SW480 (cell line): ENCODE measurements at places on chromosomes 11 and 22.
A peak's percentile ranks its signal among the peaks of the same experiment; 100 is the strongest.

- peak; percentile 81 for DNase-seq
Observed at GRCh38 chr11:93543292-93543977, at the start of gene SMCO4. Gene SMCO4, minus strand, starts transcription at chr11:93543391. Its CDS starts 64,202 bp downstream, at chr11:93479189.

DNA sequence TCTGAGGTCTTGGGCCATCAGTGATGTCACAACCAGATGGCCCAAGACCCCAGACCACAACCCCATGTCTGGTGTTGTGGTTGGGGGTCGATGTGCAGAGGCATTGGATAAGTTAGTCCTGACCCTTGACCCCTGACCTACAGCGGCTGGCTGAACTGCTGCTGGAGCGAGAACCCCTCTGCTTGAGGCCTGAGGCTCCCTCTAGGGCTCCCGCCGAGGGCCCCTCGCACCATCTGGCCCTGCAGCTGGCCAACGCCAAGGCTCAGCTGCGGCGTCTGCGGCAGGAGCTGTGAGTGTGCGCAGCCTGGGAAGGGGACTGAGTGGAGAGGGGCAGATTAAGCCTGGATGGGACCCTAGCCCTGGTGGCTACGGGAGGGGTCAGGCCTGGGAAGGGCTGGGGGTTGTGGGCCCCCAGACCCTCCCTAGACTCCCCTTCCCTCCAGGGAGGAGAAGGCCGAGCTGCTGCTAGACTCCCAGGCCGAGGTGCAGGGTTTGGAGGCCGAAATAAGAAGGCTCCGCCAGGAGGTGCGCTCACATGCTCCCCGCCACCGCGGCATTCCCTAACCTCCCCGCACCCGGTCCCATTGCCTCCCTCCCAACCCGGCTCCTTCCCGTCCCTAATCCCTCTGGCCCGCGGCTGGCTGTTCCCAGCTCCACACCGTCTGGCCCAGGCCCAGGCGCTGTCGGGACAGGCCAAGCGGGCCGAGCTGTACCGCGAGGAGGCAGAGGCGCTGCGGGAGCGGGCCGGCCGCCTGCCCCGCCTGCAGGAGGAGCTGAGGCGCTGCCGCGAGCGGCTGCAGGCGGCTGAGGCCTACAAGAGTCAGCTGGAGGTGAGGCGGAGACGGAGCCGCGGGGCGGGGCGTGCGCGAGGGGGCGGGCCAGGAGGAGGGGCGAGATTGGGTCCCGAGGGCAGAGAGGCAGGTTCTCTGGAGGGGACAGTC is 2.1 kb downstream of the CCDC88B start:
- peak; percentile 84 for DNase-seq

- no peak for DNase-seq
Observed at GRCh38 chr22:50625568-50626313, 2.2 kb downstream of the ARSA start.

- no peak for DNase-seq
Observed at GRCh38 chr11:127902382-127902781, 685.0 kb downstream of the ETS1 start.

GRCh38 chr22:45626198-45626651 is 45.4 kb upstream of the ATXN10 start:
- DNase-seq, result peak; percentile 89

GRCh38 chr11:61266602-61267001 is 25.6 kb downstream of the PGA5 start:
- peak; percentile 48 for DNase-seq

DNA sequence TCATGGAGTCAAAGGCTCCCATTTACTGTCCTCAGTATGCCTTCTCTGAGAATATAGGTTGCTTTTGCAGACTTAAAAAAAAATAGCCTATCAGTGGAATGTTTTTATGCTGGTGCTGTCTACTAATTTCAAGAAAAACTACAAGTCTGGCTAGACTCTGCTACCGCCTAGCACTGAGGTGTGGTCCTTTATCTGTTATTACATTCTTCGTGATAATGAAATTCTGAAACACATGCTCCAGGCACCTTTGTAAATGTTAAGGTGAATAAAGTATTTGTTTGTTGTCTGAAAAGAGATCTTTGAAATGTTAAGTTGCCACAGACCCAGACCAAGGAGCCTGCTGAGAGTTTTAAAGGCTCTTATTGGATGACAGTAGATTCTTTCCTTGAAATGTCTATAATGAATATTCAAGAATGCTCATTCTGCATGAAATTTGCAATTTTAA is 95.3 kb downstream of the DBX1 start:
- DNase-seq, result no peak

DNA sequence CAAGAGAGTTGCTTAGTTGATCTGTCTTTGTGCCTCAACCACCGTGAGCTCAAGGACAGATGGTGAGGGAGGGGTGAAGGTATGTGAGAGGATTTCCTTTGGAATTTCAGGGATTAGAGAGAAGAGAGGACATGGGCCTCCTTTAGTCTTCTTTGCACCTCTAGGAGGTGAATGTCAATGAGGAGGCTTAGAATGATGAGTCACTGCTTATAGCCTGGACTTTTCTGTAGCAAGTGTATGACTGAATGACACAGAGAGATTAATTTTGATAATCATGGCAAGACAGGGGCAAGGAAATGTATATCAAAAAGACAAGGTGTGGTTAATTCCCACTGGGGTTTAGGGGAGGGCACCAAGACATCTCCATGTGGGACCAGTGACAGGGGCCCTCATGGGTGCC is 947.3 kb upstream of the TENM4 start:
- no peak for DNase-seq

GRCh38 chr22:32661296-32661695 is 140.2 kb upstream of the TIMP3 start:
- peak; percentile 38 for DNase-seq

GRCh38 chr22:42747701-42748513 is 27.2 kb upstream of the A4GALT start:
- no peak for DNase-seq

- peak; percentile 22 for DNase-seq
Observed at GRCh38 chr11:6927030-6927617, 898 bp downstream of the ZNF215 start.

DNA sequence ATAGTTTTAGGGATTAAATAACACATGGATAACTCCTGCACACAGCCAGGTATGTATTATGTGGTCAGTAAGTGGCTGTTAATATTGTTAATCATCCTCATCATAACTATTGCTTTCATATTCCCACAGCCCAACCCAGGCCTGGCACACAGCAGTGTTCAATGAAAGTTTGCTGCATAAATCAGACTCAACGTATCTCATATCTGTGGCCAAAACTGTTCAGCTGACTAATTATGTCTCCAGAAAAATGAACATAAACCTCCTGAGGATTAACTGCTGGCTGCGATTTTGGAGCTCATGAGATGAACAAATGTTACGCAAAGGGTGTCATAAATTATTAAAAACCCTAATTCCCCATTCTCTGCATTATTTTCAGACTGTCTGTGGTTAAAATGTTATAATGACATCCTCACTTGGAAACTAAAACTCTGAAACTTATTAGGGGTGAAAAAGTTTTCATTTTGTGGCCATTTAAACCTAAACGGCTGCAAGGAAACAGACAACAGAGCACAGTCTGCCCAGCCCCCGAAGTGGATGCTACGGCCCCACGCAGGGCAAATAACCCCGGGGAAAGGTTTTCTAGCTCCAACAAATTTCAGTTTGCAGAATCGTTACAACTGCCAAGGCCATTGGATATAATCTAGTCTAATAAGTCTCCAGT is 17.3 kb downstream of the ABCC8 start:
- no peak for DNase-seq

- peak; percentile 27 for DNase-seq
Observed at GRCh38 chr11:107928767-107929507, 689 bp downstream of the RAB39A start.

DNA sequence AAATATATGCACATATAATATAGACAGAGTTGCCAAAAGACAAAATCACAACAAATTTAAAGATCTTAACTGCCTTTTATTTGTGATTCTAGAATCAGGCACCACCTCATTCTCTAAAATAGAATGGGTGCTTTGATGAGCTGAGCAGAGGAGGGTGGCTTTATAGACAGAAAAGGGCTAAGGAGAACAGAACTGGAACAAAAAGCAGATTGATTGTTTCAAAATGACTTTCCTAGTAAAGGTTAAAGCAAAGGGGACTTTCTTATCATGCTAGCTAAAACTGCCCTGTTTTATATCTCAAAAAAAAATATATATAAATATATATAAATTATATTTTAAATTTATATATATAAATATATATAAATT is 287.6 kb downstream of the FAT3 start:
- DNase-seq, result no peak

DNA sequence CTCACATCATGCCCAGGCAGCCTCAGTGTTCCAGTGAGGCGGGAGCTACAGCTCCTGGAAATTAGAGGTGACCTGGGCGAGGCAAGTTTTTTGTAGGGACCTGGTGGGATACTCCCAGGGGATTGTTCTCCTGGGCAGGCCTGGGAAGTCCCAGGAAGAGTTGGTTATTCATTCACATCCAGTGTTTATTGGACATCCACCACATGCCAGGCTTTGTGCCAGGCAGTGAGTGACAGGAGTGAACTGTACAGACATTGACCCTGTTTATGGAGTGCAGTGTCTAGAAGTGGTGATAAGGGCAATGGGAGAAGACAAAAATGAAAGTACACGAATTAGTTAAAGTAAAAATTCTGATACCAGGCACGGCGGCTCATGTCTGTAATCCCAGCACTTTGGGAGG is 29.4 kb downstream of the YWHAH start:
- DNase-seq, result no peak
